ENCODE measurements at places on chromosomes 5 and 9. TPM values are rescaled to one million over a fixed set of nuclear protein-coding genes. Genes with fewer than 3 reads are reported as not detected.

- no peak overlapping the region for H3K27ac ChIP-seq
- no peaks in the 10 kb centered on the region for H3K4me1 ChIP-seq
- no peak overlapping the region for H3K4me3 ChIP-seq
- no peaks in the 10 kb centered on the region for H3K36me3 ChIP-seq
Observed at GRCh38 chr5:156322666-156323065, 4.3 kb upstream of the SGCD start.

DNA sequence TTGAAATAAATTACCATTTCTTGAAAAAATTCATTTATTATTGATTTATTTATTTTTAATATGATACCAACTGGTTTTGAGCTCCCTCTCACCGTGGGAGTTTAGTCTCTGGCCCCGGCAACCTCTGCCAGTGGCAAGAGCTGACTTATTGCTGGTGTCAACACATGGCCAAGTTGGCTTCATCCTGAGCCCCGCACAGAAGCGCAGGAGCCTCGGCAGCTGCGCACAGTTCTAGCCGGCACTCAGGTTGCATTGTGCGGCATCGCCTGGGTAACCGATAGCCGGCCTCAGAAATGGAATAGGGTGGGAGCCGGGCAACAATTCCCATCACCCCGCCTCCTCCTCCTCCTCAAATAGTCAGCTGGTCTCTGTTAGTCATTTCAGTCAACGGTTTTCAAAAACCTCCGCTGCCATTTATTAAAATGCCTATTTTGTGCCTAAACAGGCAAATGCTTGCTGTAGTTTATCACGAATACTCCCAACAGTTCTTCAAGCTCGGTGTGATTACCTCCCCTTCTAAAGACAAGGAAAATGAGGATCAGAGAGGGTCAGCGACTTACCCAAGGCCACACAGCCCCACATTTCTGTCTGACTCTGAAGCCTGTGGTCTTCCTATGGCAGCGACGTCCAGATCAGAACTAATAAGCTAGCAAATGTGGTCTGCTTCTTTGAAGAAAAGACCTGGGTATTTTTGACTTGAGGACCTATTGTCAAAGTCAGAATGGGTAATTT lies 15.7 kb upstream of the MSX2 start:
- peaks cover 6% of the 10 kb centered on the region for H3K27me3 ChIP-seq
- no peak overlapping the region for H3K27ac ChIP-seq
- H3K36me3 ChIP-seq = no peaks in the 10 kb centered on the region

Gene SV2C
- total RNA-seq = not detected

Gene LRRC26
- total RNA-seq = not detected

DNA sequence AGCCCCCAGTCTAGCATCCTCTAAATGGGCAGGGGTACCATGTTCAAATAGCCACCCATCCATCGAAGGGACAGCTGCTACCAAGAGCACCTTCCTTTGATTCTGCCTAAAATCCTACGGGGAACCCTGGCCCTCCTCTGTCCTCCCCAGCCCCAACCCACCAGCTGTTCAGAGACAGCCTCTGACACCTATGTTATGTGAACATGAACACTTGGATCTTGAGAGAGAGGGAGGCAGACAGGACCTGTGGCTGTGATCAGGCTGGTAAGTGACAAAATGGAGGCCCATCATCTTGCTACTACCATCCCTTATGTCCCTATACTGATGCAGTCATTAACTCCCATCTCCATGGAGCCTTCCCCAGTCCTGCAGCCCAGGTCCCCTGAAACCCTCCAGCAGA lies 8.2 kb downstream of the SLC23A1 start:
- no peaks in the 10 kb centered on the region for H3K27me3 ChIP-seq
- no peak for DNase-seq
- peaks cover 24% of the 10 kb centered on the region for H3K36me3 ChIP-seq
- peaks cover 3% of the 10 kb centered on the region for H3K4me1 ChIP-seq
- H3K27ac ChIP-seq = no peak overlapping the region

- H3K4me1 ChIP-seq = no peaks in the 10 kb centered on the region
- H3K27me3 ChIP-seq = no peaks in the 10 kb centered on the region
- no peak overlapping the region for H3K27ac ChIP-seq
- H3K4me3 ChIP-seq = no peak overlapping the region
- no peak for DNase-seq
Observed at GRCh38 chr5:97245386-97245785, 62.3 kb upstream of the RIOK2 start.

DNA sequence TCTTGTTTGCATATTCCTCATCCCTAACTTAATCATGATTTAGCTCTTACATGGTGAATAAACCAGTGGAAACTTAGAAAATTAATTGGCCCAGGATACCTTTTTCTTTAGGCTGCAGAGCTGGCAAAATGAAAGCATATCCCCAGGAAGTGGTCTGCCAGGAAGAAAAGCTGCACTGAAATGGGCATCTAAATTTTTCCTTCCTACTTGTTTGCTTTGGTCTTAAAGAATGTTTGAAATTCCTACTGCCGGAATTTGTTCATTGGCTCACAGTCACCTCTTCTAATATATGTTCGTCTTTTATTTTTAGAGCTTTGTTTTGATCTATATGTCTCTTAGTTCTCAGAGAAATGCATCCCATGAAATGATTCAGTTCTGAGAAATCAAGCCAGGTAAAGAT lies 113.2 kb upstream of the ELL2 start:
- H3K4me3 ChIP-seq = no peak overlapping the region
- H3K36me3 ChIP-seq = no peaks in the 10 kb centered on the region
- H3K4me1 ChIP-seq = no peaks in the 10 kb centered on the region
- no peak overlapping the region for H3K27ac ChIP-seq
- H3K27me3 ChIP-seq = no peaks in the 10 kb centered on the region

DNA sequence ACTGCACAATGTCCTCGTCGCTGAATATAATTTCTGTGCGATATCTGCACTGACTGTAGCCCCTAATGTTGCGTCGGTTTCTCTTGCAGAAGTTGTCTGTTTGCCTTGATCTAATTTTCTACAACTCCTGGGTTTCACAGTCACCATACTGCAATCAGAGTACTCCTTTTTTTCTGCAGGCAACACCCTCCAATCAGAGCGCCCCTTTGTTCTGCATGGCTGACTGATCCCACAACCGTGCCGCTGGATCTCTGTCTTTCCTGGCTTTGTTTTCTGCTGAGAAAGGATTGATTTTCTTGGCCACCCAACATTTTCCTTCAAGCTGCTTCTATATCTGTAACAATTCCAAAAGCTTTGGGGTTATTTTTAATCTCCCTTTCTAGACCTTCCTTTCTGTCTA lies 182.2 kb upstream of the SMARCA2 start:
- no peaks in the 10 kb centered on the region for H3K27me3 ChIP-seq
- H3K27ac ChIP-seq = no peak overlapping the region
- H3K4me1 ChIP-seq = no peaks in the 10 kb centered on the region

- no peaks in the 10 kb centered on the region for H3K36me3 ChIP-seq
- no peak for DNase-seq
- no peak overlapping the region for H3K4me3 ChIP-seq
- no peak overlapping the region for H3K27ac ChIP-seq
- H3K4me1 ChIP-seq = no peaks in the 10 kb centered on the region
Observed at GRCh38 chr5:124057724-124058231, 545.8 kb downstream of the CSNK1G3 start.

- no peaks in the 10 kb centered on the region for H3K27me3 ChIP-seq
- no peak overlapping the region for H3K4me3 ChIP-seq
- H3K27ac ChIP-seq = no peak overlapping the region
- H3K36me3 ChIP-seq = no peaks in the 10 kb centered on the region
- DNase-seq = no peak
Observed at GRCh38 chr9:92164490-92164889, 49.3 kb upstream of the SPTLC1 start.

Gene SLC45A2
- total RNA-seq = not detected

DNA sequence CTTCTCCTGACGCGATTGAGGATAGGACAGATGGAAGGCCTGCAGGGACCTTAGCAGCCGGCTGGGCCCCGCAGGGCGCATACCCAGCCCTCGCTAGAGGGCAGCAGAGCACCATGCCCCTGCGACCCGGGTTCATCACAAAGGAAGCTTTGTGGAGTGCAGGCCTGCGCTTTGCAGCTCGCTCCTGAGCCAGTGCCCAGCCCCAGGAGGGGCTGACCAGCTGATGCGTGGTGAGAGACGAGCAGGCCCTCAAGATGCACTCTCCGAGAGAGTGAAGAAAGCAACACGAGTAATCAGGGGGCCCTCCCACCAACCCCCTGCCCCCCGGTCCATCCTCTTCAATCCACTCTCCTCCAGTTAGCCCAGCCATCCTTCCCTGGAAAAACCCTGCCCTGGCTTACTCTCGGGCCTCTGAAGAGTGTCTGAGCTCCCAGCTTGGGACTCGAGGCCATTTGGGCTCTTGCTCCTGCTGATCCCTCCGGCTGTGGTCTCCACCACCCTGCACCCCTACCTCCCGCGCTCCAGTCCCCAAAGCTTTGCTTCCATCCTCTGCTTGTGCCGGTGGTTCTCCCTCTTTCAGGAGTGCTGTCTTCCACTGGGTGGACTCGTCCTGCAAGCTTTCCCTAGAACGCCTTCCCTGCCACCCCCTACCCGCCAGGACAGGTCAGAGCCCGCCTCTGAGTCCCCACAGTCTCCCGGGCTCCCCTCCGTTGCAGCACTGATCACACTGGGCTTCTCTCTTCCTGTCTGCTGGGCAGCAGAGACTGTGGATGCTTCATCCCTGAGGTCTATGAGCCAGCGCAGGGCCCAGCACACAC lies 9.1 kb upstream of the KIF12 start:
- peaks cover 20% of the 10 kb centered on the region for H3K27me3 ChIP-seq
- H3K27ac ChIP-seq = no peak overlapping the region
- no peaks in the 10 kb centered on the region for H3K36me3 ChIP-seq
- peak; percentile 28 for DNase-seq

Gene C5
- 0.90 TPM for total RNA-seq

Gene SPATA31E1
- not detected for total RNA-seq

DNA sequence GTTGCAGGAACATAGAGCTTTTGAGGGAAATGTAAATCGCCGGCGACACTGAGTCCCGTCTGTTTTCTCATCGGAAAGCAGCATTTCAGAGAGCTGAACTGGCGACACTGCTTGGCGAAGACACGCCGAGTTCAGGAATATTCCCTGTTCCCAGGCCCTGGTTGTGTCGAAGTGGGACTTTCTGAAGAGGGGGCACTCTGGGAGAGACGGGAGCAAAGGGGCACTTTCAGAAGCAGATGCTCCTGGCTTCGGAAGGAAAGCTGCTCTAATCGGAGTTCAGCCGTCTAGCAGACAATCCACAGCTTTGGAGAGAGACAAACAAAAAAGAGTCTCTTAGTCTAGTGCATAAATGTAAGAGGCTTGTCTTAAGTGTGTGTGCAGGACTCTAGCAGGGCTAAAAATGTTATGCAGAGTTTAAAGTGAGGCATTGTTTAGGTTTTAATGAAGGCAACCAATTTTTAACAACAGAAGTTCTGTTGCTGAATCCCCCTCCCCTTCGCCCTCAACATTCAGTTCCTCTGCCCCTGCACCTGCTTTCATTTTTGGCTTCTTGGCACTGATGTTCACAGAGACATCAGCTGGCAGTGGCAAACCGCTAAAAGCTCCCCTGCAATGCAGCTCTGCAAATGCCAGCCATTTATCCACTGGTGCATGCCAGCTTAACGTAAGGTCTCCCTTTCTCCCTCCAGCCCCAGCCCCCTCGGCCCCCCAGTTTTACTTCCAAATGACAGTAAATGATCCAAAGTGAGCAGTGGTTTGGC lies 289.5 kb upstream of the MPDZ start:
- no peaks in the 10 kb centered on the region for H3K4me1 ChIP-seq
- H3K27ac ChIP-seq = no peak overlapping the region
- H3K27me3 ChIP-seq = no peaks in the 10 kb centered on the region
- no peaks in the 10 kb centered on the region for H3K36me3 ChIP-seq
- no peak overlapping the region for H3K4me3 ChIP-seq
- no peak for DNase-seq

DNA sequence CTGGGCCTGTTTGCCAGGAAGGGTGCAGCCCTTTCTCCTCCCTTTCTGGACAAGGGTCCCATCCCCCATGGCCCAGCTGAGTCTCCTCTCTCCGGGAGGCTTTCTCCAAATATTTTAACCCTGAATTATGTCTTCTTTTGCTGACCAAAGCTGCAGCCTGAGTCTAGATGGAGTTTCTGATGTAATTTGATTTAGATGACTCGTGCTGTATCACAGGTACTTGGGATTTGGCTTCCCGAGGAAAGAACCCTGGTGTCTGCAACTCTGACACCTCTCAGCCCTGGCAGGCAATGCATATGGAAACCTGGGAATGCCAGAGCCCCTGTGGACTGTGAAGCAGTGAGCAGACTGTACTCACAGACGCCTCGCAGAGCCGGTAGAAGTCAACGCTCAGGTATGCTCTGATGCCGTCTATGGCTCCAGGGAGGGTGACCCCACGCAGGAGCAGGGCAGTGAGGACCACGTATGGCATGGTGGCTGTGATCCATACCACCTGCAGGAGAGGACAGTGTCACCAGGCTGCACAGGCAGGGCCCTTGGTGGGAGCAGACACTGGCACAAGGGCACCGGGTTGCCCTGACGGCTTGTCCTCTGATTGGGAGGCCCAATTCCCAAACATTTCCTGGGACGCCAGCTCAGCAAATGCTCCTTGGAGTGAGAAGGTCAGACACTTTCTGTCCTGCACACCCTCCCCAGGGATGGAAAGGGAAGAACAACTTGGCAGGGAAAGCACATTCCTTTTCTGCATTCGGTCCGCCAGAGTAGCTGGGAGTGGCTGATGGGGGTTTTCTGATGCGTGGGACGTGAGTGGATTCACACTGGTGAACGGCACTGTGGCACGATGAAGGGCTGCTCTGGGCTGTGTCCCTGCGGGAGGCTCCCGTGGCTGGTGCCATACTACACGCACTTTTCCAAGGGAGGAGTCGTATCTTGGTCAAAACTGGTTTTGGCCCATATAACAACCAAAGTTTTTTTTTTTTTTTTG lies 24.7 kb downstream of the SLC6A3 start:
- no peaks in the 10 kb centered on the region for H3K4me1 ChIP-seq
- H3K27me3 ChIP-seq = peaks cover 19% of the 10 kb centered on the region
- DNase-seq = no peak
- H3K36me3 ChIP-seq = no peaks in the 10 kb centered on the region
- H3K4me3 ChIP-seq = no peak overlapping the region

Gene WNT8A
- not detected for total RNA-seq

Gene PCDHGC5
- not detected for total RNA-seq

GRCh38 chr5:54718656-54719055 lies 201.1 kb downstream of the SNX18 start:
- no peak overlapping the region for H3K27ac ChIP-seq
- H3K36me3 ChIP-seq = no peaks in the 10 kb centered on the region
- no peak for DNase-seq
- no peak overlapping the region for H3K4me3 ChIP-seq
- no peaks in the 10 kb centered on the region for H3K4me1 ChIP-seq

DNA sequence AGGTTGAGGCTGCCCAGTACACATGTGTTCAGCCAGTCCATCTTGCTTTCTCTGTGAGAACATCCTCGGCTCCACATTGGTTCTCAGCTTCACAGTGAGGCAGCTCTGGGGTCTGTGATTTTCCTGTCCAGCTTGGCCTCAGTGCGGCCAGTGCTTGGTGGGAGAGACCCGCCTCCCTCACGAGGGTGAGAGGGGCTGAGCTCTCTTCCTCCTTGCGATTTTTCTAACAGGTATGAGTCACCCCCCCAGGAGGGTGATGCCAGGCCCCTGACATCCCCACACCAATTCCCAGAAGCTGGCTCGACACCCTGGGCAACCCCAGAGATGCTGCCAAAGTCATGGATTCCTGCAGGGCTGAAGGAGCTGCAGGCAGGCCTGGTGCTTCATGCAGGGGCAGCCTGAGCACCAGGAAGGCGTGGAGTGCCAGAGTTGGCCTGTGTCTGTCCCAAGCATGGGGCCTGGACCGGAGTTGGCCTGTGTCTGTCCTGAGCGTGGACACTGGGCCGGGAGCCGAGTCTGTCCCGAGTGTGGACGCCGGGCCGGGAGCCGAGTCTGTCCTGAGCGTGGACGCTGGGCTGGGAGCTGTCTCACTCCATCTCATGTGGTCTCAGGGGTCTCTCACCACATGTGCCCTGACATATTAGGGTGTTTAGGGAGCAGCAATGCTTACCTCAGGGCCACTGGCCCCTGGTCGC lies 408.6 kb upstream of the IRX4 start:
- no peak overlapping the region for H3K4me3 ChIP-seq
- no peaks in the 10 kb centered on the region for H3K4me1 ChIP-seq
- no peak overlapping the region for H3K27ac ChIP-seq
- no peak for DNase-seq
